ENCODE measurements at places on chromosomes 5 and 9.

GRCh38 chr5:105428451-105429380 is 1866.1 kb upstream of the NUDT12 start:
- DNase-seq, result no peak

GRCh38 chr9:85290019-85290418 is 451.7 kb downstream of the AGTPBP1 start:
- peak; percentile 17 for DNase-seq

DNA sequence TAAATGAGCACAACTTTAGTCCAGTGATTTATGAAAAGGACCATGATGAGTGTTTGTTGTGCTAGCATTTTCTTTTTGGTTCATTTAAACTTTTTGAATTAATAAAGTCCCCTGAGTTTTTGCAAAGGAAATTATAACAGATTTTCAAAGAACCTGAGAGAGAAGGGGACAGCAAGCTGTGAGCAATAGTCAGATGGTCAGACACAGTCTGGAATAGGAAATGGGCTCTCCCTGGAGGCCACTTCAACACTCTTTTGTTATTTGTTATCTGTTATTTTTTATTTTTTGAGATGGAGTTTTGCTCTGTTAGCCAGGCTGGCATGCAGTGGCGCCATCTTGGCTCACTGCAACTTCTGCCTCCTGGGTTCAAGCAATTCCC is 171.1 kb downstream of the ARHGEF28 start:
- DNase-seq, result no peak

- DNase-seq, result no peak
These were observed 176.6 kb downstream of the DMRTA1 start for GRCh38 chr9:22623236-22623635.

DNA sequence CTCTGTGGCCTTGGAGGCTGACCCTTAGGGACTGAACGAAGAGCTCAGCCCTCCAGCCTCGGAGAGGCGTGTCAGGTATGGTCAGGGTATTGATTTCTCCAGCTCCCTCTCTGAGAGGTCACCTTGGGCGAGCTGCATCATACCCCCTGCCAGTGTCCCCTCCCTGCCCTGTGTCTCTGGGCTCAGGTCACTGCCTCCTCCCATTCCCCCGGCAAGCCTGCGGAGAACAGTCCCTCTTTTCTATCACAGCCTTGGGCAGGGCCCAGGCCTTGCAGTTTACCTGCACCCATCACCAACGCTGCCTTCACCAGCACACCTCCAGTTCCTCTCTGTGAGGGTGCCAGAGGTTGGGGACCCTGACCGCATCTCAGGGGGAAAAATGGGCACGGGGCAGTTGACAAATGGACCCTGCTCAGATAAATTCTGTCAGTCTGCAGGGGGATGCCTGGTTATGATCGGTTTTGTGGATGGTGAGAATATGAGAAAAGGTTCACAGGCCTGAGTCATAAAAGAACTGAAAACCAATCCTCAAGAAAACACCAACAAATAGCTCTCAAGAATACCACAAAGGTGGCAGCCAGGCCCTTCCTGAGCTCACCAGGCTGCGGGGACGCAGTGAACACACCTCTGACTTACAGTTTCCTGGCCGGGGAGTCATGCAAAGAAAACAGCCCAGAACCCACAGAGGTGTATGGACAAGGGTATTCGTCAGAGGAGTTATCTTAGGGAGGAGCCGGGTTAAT is 24.7 kb upstream of the RXRA start:
- peak; percentile 62 for DNase-seq

DNA sequence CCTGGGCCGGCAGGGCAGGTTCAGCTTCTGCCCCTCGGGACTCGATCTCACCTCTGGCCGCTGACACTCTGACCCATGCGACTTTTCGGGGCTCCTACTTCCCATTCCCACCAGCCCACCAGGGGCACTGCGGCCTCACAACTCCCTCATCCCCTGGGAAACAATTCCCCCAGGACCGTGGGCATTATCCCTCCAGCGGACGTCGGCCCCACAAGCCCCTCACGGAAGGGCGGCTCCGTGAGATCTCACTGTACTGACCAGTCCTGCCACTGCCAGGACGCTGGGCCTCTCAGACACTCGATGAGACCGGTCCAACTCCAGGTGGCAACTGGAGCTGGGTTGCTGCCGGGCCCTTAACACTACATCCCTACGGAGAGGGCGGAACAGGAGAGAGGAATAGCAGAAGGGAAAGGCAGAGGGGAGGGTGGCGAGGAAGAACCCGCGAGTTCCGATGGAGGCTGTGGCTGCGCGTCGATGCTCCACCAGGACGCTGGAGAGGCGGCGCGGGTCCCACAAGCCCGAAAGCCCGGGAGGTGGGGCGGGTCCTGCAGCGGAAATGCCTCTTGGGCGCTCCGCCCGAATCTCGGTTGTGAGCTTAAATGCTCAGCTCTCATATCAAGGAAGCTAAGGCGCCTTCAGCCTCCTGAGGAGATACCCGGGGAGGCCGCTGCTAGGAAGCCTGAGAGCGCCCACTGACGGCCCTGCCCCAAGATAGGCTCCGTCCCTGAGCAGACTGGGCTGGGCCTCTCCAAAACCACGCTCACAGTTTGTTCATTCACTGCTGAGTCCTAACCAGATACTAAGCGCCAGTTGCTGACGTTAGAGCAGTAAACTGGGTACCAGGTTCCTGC is 36.3 kb downstream of the VCP start:
- DNase-seq, result peak; percentile 48

DNA sequence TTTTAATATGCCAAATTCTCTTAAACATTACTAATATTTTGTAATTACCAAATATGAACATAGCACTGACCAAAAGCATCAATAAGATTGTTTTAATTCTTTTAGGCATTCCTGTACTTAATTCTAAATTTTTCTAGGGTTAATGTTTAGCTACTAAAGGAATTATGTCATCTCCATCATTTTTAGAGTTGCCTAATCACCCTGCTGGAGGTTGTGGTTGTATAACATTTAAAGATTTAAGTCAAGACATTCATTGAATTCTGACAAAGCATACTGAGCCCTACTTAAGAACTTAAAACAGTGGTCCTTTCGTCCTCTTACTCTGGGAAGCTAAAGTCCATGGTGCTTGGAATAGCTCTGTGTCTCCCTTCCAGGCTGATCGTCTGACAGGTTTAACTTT is 28.1 kb upstream of the DAB2 start:
- no peak for DNase-seq

DNA sequence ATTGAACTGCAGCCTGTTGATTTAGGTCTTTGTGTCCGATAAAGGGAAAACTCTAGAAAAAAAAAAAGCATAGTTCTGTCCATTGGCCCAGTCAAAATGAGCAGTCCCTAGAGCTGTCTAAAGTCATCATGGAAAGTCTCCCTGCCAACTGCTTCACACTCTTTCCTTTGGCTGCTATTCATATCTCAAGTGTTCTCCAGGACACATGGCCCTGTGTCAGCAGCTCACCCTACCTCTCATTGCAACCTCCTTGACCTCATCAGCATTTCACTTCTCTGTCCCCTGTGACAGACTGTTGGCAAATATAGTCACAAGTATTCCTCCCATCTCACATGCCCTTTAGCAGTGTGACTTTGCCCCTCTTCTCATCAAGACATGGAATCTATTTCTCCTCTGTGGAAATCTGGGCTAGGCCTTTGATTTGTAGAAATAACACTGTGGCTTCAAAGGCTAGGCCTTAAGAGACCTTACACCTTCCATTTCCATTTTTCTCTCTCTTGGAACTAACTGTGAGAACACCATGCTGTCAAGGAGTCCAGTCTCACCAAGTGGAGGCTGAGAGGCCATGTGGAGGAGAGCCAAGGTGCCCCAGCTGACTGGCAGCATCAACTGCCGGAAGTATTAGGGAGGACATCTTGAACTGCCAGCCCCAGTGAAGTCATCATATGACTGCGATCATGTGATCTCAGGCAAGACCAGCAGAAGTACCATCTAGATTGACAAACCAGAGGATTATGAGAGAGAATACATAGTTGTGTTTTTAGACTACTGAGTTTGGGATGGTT is 149.4 kb upstream of the TARS1 start:
- no peak for DNase-seq

GRCh38 chr9:98451576-98451975 is 196.1 kb upstream of the TBC1D2 start:
- DNase-seq, result no peak

DNA sequence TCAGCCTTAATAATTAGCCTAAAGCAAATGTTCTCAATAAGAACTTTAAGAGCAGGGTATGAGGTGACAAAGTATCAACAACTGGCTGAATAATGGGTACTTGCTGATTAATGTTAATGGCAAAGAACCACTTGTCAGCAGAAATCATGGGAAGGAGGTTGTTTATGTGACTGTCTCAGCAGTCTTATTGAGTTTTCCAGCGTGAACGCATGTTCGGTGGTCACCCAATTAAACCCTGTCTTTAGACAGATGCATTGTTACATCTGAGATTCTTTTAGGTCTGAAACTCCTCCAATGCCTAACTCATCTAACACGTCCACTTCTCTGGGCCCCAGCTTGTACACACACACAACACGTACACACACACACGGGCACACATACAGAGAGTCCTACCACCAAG is 18.2 kb upstream of the TSSK1B start:
- DNase-seq, result no peak

DNA sequence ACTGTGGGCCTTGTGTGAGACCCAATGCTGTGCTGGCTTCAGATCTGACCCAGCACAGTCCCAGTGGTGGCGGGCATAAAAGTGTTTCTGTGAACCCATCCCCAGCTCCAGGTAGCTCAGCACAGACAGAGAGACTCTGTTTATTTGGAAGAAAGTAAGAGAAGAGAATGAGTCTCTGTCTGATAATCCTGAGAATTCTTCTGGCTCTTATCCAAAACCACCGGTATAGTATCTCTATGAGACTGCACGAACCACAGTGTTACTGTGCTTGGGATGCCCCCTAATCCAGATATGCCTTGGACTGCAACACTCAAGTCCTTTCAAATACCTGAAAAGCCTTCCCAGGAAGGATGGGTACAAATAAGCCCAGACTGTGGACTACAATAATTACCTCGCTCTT is 1660.8 kb upstream of the ACO1 start:
- no peak for DNase-seq

- DNase-seq, result no peak
These were observed 184.7 kb downstream of the AOPEP start for GRCh38 chr9:94911211-94911610.

DNA sequence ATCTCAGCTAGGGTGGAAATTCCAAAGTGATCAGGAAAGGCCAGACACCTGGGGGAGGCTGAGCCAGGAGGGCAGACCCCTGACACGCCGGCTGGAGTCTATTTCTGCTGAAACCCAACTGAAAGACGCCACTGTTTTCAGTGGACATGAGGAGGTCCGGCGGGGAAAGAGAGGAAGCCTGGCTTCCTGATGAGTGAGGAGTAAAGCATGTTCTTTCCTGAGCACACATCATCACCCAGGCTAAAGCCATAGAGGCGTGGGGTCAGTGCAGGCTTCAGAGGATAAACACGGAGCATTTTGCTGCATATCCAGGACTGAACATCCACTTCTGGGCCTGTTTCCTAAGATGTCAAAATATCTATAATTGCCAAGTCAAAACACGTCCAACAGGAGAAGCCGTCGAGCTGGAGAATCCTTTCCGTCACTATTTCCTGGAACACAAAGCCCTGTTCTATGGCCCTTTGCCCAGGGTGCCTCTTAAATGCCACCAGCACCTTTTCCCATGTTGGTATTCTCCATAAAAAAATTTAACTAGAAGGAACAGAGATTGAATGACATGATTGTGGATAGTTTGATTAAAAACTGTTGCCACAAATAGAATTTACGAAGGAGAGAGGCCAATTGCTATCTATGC is 597.9 kb upstream of the ADAMTS16 start:
- DNase-seq, result no peak

GRCh38 chr5:73314395-73315257 is 134.0 kb downstream of the FOXD1 start:
- no peak for DNase-seq

- no peak for DNase-seq
These were observed 758.2 kb downstream of the TLE1 start for GRCh38 chr9:80931163-80931562.

- no peak for DNase-seq
These were observed 102.5 kb downstream of the CAMSAP1 start for GRCh38 chr9:135804581-135805421.

GRCh38 chr9:124355941-124356744 is 59.1 kb downstream of the PSMB7 start:
- DNase-seq, result no peak
